ENCODE measurements at places on chromosomes 13 and 19.
A peak's percentile ranks its signal among the peaks of the same experiment; 100 is the strongest.

GRCh38 chr13:64239372-64239771 lies 2823.7 kb upstream of the PCDH20 start:
- DNase-seq: no peak

- DNase-seq: no peak
Observed at GRCh38 chr19:37738371-37738770, 18.8 kb upstream of the ZNF607 start.

- DNase-seq: no peak
Observed at GRCh38 chr19:1435378-1435989, 2.7 kb upstream of the RPS15 start.

GRCh38 chr19:57227502-57227901 lies 3.3 kb upstream of the AURKC start:
- no peak for DNase-seq

- peak; percentile 77 for DNase-seq
Observed at GRCh38 chr19:1104311-1105007, 665 bp downstream of the GPX4 start.

GRCh38 chr13:36973621-36974295 lies 25.4 kb downstream of the ALG5 start:
- DNase-seq: no peak

GRCh38 chr13:79679334-79679733 lies 198.4 kb downstream of the NDFIP2 start:
- DNase-seq: peak; percentile 15

DNA sequence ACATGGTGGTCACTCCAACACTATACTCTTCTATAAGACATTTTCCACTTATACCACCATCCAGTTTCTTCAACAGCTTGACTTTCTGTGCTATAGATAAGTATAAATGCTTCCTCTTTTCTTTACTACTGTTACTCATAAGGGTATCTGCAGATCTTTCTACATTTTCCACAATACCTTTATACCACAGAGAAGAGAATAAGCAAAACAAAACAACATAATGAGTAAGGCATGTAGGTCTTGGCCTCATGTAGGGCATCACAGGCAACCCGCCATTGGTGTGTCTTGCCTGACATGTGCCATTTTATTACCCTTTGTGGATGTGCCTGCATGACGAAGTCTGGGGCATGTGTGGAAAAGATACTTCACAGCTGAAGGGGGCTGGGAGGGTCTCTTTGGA lies 265.3 kb upstream of the STARD13 start:
- no peak for DNase-seq

DNA sequence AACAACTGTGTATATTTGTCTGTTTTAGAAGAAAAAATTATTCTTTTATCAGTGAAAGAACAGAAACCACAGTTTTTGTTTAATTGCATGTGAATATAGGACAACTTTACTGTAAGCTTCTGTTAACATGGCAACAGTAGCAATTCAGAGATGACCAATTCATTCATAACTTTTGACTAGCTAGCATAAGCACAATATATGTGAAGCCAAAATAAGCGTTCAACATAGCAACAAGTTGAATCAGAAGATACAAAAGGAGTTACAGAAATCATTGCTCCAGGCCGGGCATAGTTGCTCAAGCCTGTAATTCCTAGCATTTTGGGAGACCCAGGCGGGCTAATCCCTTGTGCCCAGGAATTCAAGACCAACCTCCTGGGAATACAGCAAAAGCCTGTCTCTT lies 197.1 kb upstream of the GPC6 start:
- no peak for DNase-seq

GRCh38 chr13:97140611-97141010 lies 81.5 kb upstream of the MBNL2 start:
- DNase-seq: no peak

DNA sequence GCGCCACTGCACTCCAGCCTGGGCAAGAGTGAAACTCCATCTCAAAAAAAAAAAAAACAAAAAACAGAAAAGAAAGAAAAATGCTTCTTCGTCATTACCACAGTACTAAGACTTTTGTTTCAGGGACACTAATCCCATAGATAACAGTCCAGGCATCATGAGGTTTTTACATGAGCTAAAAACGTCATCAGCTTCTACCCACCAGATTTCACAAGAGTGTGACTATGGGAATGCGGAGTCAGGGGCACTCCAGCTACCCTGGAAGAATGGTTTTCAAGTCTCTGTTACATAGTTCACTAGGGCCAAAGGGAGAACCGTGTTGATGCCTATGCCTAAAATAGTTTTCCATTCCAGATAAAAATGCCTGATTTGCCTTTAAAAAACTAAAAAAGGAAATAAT lies 33.2 kb downstream of the RAB20 start:
- no peak for DNase-seq

DNA sequence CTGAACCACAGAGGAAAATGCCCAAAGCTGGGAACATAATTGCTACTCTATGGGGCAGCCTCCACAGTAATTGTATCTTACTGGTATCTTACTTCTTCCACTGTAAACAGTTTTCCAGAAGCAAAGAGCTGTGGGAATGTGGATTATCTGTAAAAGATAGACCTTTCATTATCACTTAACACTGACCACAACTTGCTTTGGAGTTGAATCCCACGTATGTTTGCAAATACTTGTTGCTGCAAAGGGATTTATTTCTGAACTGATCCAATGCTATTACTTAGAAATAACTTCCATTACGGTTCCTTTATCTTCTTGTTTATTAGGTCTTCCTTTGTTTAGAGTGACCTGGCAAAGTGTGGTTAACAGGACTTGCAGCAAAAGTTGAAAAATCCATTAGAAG lies 218.1 kb downstream of the KCTD12 start:
- no peak for DNase-seq

DNA sequence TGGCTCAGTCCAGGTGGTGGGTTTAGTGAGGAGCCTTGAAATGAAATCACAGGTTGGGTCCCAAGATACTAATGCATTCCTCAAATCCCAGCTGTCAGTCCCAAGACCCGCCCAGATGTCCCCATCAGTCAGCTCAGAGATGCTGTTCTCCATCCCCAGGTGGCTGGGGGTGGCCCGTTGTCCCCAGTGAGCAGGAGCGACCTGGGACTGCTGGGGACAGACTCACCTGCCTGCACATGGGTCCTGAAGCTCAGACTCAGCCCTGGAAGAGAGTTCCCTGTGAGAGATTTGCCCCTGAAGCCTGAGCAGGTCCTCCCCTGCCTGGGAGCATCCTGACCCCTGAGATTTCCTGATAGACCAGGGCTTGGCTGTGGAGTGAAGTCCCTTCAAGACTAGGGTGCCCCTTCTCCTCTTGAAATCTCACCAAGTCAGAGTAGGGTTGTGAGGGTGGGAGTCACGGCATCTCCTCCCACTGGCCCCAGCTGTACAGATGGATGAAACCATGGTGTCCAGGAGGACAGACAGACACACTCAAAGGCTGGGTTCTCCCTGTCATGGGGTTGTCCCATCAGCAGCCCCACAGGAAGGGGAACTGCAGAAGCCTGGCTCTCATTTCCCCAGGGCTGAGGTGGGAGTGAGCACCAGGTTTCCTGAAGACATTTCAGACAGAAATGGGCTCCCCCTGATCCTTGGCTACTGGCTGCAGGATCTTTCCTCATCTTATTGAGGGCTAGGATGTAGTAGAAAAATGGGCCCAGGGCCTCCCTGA lies 14.4 kb downstream of the LILRA5 start:
- DNase-seq: no peak

- no peak for DNase-seq
Observed at GRCh38 chr13:74978591-74978990, 503.4 kb downstream of the TBC1D4 start.

GRCh38 chr13:53121919-53122318 lies 93.3 kb downstream of the OLFM4 start:
- no peak for DNase-seq

DNA sequence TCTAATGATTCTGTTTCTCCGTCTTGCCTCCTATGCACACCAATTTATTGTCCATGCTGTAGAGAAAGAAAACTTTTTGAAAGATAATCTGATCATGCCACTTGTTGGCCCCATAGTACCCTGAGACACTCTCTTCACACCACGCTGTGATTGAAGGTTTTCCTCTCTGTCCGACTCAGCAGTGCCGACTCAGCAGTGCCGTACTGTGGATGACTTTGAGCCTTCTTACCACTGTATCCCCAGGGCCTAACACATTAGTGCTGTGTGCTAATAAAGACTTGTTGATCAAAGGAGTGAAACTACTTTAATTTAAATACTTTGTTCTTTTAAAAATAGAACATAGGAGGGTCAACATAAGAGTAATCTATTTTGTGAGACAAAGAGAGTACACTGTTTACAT lies 429.6 kb downstream of the KLF12 start:
- DNase-seq: no peak

DNA sequence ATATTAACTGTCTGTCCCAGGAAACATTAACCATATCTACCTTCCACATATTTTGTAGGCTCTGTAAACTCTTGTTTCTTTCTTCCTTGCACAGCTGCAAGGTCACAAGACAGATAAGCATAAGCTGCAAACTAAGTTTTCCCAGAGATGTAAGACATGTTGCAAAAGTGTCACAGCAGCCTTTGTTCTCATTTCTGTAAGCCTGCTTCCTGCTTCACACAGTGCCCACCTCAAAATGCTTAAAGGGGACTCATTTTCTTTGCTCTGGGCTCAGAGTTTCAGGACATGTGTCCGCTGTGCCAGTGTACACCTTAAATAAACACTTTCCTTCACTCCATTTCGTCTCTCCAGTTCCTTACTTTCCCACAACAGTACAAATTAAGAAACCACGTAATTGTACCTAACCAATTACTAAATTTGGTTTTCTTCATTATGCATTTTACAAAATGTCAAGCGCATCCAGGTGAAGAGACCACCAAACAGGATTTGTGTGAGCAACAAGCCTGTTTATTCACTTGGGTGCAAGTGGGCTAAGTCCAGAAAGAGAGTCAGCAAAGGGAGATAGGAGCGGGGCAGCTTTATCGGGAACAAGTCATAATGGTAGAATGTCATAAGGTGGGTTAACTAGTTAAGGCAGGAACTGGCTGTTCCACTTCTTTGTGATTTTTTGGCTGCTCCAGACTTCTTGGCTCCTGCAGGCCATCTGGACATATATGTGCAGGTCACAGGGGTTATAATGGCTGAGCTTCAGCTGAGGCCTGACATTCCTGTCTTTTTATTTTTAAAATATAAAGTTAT lies 12.7 kb upstream of the ZNF431 start:
- DNase-seq: no peak

GRCh38 chr19:2110822-2111221 lies 14.1 kb downstream of the IZUMO4 start:
- no peak for DNase-seq

DNA sequence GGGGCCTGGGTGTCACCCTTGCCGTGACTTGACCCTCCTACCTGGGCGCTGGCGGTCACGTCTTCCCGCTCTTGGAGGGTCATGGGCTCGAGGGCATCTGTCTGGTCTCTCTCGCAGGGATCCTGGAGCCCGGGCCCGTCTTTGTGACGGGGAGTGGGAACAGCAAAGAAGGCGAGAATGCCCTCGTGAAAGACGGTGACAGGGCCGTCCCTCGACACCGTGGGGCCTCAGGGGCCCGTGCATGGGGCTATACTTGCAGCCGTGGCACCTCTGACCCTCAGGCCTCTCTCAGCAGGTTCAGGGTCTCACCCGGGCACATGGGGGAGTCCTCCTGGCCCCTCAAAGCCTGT lies 20.9 kb upstream of the MATK start:
- DNase-seq: no peak

GRCh38 chr13:95039415-95039814 lies 261.8 kb downstream of the ABCC4 start:
- no peak for DNase-seq

DNA sequence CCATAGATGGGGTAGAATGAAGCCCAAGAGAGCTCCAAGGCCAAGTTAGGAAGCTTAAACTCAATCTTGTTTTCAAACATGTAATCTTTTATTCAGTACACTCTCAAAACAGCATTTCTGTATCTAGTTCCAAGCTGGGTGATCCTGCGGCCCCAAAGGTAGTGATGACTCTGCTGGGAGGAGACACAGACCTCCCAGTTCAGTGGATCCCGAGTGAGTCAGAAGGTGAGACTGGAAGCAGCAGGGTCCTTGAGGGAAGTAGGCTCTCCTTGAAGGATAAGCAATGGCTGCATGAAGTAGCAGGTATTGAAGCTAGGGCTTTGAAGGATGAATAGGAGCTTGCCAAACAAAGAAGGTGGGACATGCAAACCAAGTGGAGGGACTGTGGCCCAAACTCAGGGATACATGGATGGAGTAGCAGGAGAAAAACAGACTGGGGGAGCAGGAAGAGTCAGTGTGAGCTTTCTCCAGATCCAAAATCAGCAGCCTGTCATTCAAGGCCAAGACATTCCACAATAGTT lies 9.6 kb downstream of the TINCR start:
- DNase-seq: no peak

DNA sequence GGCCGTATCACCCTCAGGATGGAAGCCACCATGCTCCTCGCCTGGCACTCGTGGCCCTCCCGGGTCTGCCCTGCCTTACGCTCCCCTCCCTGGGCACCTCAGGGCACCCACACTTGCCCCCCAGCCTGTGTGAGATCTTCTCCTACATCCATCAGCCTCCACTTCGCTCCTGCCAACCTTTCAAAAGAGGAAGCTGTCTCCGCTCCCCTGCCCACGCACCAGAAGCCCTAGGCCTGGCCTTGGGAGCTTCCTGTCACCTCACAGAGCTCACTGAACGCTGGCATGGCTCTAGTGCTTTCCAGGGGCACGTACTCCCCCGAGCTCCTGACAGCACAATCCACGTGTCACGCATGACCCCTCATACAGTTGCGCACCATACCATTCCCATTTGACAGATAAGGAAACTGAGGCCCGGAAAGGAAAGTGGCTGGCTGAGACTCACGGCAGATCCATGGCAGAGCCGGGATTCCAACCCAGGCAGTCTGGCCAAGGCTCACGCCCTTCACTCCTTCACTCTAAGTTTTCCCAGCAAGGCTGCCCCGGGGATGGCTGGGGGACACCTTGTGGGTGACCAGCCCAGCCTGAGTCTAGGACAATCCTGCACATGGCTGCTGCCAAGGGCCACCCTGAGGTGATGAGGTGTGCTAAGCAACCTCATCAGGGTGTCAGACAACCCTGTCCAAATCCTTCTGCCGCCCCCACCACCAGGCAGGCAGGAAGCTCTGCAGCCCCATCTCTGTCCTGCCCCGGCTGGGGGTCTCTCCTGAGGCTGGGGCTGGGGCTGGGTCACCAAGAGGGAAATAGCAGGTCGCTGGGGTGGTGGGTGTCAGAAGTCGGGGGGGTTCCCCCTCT lies 19.3 kb downstream of the PPP1R12C start:
- DNase-seq: no peak

GRCh38 chr19:4559569-4559968 lies at the start of gene SEMA6B:
Gene SEMA6B (minus strand): TSS chr19:4559684. CDS start chr19:4558457, 1,227 bp downstream.
- DNase-seq: no peak

DNA sequence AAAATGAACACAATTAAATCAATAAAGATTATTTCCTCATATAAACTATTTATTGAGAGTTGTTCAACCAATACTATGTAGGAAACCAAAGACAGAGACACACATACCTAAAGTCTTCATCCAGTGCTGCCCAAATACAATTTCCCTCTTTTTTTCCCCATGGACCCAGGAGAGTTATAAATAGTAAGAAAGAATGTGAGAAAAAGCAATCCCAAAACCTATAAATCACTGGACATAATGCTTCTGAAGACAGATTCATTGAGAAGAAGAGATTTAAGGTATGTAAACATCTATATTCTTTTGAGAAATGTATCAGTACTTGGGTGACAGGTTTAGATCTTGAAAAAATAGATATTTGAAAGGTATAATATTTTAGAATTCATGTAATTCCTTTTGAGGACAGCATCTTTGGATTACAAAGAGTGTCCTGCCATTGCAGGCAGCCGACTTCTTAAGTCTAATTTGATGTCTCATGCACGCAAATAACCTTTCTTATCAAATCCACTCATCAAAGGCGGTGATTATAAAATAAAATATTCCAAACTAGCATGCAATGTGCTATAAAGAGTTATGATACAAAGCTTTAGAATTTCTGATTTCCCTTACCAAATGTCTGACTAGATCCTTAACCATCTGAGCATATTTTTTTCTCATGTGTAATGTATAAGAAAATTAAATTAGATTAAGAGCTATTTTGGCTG lies 739.4 kb downstream of the LIG4 start:
- no peak for DNase-seq
